ENCODE measurements at places on chromosomes 7 and 10. TPM values are rescaled to one million over a fixed set of nuclear protein-coding genes. Genes with fewer than 3 reads are reported as not detected.

CELF2 gene
- total RNA-seq = 26.6 TPM

DNA sequence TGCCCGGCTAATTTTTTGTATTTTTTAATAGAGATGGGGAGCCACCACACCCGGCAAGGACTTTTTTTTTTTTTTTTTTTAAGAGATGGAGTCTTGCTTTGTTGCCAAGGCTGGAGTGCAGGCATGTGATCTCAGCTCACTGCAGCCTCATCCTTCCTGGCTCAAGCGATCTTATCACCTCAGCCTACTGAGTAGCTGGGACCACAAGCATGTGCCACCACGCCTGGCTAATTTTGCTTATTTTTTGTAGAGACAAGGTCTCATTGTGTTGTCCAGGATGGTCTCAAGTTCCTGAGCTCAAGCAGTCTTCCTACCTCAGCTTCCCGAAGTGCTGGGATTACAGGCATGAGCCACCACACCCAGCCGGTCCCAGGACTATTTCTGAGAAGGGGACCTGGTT lies 9.3 kb upstream of the MCU start:
- no peak for DNase-seq

GIMAP1 gene
- total RNA-seq = 21.2 TPM

GRCh38 chr7:91514591-91514990 lies 250.4 kb downstream of the FZD1 start:
- no peak for DNase-seq

CRYGN gene
- total RNA-seq = not detected

GRCh38 chr10:14454629-14455028 lies 123.9 kb upstream of the FRMD4A start:
- peak; percentile 21 for DNase-seq

DNA sequence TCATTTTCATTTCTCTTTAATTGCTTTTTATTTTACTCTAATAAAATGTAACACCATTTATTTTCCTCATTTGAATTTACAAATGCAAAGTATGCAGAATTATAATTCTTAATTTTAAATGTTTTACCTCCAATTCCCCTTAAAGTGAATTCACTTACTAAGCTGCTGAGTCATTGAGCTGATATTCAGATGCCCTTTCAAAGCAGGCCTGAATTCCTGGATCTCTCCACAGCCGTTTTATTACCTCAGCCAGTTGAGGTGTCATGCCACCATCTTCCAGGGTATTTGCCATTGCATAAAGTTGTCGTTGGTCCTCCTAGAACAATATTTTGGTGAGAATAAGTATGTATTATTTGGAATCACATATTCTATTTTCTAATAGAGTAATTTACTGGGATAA lies 33.2 kb downstream of the GNAT3 start:
- no peak for DNase-seq

MACROH2A2 gene
- total RNA-seq = 8.2 TPM

EXOSC1 gene
- 11.3 TPM for total RNA-seq

ICA1 gene
- 18.3 TPM for total RNA-seq

GRCh38 chr10:118017071-118017740 lies 29.5 kb downstream of the RAB11FIP2 start:
- DNase-seq = no peak

GNG11 gene
- total RNA-seq = 28.4 TPM

DNA sequence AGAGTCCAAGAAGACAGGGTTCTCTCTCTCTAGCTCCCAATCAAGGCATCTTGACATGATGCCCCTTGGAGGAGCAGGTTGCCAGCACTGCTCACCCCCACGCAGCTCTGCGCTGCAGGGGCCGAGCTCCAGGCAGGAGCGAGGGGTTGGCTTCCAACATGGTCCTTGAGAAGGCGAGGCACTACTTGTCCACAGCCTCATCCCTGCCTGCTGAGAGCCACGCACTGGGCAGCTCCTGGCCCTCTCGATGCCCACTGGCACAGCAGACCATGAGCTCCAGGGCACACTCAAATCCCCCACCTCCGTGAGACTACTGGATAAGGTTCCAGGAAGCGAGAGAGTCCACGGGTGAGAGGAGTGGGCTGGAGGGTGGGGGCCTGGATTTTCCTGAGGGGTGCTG lies 31.1 kb downstream of the RAMP3 start:
- no peak for DNase-seq

DNA sequence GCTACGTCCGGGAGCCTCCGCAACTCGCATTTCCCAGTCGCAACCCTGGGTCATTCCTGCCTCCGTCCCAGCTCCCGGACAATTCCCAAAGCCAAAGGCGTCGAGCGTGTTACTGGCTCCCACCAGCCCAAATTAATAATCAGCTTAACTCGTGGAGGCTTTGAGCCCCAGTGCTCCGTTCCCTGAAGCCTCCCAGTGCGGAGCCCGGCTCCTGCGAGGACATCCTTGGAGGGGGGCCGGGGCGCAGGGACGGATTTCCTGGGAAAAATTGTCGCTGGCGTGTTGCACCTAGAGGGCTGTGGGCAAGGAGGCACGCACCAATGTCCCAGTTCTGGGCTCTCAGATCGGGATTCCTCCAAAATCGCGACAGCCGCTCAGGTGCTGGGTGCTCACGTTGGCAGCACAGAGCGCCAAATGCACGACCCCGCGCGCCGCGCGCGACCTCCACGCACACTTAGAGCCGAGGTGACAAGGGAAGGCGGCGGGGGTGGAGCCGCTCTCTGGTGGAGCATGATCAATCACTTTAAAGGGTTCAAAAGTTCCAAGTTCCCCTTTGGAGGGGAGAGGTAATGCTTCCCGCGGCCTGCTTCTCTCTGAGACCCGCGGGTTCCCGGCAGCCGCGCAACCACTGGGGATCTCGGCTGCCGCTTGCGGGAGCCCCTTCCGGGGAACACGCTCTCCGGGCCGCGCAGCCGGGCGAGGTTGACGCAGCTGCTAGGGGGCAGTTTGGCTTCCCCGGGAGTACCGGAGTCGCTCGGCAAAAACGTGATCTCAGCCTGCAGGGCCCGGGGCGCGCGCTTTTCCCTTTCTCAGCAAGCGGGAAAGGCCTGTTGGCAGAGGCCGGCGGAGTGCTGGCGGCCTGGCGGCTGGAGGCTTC lies 25.5 kb downstream of the SKIDA1 start:
- no peak for DNase-seq

DNA sequence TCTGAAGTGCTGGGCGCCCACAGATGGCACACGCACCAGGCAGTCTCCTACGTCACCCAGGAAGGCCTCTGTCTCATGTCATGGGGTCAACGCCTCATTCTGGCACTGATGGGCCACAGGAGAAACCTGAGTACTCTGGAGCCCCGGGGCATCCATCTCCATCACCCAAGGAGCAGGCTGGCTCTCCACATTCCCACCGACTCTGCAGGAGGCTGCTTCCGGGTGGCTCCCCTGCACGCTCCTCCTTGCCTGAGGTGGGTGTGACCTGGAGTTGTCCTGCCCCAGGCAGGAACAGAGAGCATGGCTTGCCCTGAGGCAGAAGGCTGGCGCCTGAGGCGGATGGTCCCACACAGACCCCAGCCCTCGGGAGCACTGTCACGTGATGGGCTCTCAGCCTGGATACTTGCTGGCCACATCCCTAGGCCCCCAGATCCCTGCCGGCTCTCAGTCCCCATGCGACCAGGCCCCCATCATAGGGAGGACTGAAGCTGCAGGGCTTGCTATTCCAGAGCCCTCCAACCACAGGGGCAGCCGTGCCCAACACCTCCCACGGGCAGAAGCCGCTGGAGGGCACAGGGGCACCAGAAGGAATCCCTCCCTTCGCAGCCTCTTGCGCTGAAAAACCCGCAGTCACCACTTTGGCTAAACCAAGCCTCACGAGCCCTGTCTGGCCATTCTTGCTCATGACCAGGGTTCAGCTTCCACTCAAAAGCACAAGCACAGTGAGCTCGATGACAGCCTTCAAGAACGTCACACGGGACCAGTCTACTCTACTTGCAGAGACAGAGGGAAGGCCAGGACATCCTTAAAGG lies 80.7 kb downstream of the MAD1L1 start:
- DNase-seq = no peak

DNA sequence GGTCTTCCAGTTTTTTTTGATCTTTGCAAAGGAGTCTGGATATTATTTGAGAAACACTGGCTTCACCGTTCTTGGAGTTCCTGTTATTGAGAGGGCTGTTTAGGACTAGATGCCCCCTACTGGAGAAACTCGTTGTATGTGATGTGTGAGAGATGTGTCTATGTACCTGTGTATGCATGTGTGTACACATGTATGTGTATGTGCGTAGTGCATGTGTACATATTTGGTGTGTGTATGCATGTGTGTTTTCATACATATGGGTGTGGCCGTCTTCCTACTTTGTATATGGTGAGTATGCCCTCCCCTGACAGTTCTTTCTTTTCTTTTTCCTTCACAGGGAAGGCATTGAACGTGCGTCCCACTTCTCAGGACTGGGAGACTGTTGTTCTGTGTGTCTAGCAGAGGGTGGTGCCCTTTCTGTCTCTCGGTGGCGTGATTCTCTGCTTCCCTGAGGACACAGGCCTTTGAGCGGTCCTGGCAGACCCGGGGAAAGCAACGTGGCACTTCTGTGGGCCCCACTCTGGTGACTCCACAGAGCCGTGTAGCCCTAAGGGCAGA lies 3.0 kb upstream of the CALHM3 start:
- no peak for DNase-seq

- no peak for DNase-seq
Measured at GRCh38 chr10:118948786-118949185, 80.7 kb upstream of the NANOS1 start.

GRCh38 chr7:148657929-148658328 lies 40.8 kb upstream of the CUL1 start:
- DNase-seq = no peak

NAT16 gene
- total RNA-seq = not detected

GRCh38 chr7:132240821-132241422 lies 335.3 kb downstream of the PLXNA4 start:
- DNase-seq = no peak

- peak; percentile 95 for DNase-seq
Measured at GRCh38 chr7:151459726-151460473, 20.0 kb upstream of the CRYGN start.

DNA sequence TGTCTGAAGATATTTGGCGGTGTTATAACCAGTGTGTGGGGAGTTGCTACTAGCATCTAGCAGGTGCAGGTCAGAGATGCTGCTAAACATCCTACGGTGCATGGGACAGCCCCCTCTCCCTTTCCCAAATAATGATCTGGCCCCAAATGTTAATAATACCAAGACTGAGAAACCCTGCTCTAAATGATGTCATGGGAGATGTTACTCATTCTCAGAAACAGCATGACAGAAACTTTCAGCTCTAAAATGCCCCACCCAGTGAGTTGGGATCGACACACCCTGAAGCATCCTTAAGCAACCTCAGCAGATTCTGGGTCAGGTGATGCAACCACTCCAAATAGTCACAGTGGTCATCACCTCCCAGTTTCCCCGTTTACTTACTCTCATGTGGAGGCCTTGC lies 108.8 kb upstream of the MPP7 start:
- no peak for DNase-seq

- DNase-seq = no peak
Measured at GRCh38 chr7:42479816-42480633, 243.0 kb upstream of the GLI3 start.

GHRHR gene
- total RNA-seq = not detected

GRCh38 chr10:28922127-28922526 lies 244.8 kb downstream of the BAMBI start:
- DNase-seq = no peak

Measured in ascending aorta (tissue), 2 donors.